ENCODE measurements at places on chromosomes 11 and 22.
A peak's percentile ranks its signal among the peaks of the same experiment; 100 is the strongest.

DNA sequence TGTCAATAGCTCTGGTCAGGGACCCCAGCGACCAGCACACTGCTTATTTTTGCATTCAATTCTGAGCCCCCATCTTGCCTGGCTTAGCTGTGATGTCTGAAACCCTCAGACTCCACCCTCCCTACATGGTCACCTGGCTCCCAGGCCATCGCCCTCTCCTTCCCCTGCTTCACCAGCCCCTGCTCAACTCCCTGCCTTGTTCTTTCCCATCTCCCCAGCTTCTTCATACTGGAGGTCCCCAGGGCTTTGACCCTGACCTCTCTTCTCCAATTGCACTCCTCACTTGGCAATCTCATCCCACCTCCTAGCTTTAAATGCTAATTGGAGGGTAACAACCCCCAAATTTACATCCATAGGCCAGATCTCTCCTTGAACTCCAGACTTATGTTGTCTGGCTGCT is 84.3 kb upstream of the GNAZ start:
- no peak for DNase-seq

GRCh38 chr22:45970705-45971407 is 6.1 kb downstream of the WNT7B start:
- no peak for DNase-seq

DNA sequence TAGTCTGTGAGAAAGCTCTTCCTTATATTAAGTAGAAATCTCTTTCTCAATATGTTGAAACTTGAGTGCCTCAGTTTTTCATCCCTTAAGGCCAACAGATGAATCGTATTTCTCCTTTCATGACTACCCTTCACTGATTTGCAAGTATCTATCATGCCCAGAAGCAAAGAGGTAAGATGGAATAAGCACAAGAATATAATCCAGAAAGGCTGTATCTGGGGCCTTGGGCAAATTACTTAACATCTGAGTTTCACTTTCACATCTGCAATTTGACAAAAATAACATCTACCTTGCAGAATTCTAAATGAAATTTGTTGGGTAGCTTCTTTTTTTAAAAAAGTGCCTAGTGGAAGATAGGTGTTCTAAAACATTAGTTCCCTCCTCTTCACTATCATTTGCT is 552.4 kb upstream of the ANO5 start:
- DNase-seq = no peak

DNA sequence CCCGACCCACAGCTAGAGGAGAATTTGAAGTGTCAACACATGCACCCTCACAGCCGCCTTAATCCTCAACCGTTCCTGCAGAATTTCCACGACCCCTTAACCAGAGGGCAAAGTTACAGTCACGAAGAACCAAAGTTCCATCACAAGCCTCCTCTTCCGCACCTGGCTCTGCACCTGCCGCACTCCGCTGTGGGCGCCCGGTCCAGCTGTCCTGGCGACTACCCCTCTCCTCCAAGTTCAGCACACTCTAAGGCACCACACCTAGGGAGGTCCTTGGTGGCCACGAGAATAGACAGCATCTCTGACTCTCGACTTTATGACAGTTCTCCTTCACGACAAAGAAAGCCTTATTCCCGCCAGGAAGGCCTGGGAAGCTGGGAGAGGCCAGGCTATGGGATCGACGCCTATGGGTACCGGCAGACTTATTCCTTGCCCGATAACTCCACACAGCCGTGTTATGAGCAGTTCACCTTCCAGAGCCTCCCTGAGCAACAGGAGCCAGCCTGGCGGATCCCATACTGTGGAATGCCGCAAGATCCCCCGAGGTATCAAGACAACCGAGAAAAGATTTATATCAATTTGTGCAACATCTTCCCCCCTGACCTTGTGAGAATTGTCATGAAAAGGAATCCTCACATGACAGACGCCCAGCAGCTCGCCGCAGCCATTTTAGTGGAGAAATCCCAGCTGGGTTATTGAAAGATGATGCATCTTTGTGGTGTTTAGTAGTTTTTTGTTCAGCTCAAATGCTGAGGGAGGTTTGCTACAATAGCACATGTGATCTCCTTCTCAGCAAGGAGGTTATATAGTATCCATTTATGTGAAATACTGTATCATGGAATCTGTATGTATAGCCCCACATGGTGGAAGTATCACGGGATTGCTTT is 72.1 kb downstream of the ZC3H12C start:
- peak; percentile 86 for DNase-seq

- DNase-seq = no peak
Observed at GRCh38 chr11:67276781-67277230, 10.5 kb downstream of the GRK2 start.

GRCh38 chr11:103413266-103413888 is 304.2 kb downstream of the DYNC2H1 start:
- DNase-seq = no peak

- DNase-seq = no peak
Observed at GRCh38 chr22:46979506-46979905, 217.1 kb downstream of the TBC1D22A start.

GRCh38 chr11:19675397-19675796 is 37.2 kb upstream of the NAV2 start:
- no peak for DNase-seq

DNA sequence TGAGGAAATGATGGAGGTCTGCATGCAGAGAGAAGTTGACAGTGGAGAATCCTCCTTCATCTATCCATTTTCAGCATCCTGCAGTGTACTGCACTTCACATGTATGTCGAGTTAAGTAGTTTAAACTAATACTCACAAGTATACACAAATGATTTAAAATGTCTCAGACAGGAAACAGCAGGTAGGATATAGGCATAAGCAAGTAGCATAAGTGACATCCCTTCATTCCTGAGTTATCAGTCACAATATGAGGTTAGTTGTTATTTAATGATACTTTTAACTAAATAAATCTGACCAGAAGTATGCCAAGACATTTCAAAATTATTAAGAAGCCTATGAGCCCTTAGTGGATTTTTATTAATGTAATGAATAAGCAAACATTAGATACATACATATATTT is 37.4 kb downstream of the MTMR2 start:
- no peak for DNase-seq

GRCh38 chr11:107702723-107703122 is 9.1 kb downstream of the SLN start:
- DNase-seq = no peak

DNA sequence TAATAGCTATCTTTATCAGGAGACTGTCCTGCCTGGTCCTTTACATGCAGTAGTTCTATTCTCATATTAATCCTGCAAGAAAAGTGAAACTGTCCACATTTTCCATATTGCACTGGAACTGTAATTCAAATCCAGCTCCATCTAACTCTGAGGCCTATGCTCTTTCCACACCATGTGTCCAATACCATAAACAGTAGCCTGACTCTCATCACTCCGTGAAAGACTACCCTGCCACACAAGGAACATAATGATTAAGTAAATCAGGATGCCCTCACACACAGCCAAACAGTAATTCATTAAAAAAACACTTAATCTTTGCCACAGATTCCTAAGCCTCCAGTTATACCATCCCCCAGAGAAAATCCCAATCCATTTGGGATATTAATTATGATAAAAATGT is 285.3 kb upstream of the PITPNB start:
- no peak for DNase-seq

GRCh38 chr11:94140154-94140655 is 11.6 kb downstream of the PANX1 start:
- no peak for DNase-seq

DNA sequence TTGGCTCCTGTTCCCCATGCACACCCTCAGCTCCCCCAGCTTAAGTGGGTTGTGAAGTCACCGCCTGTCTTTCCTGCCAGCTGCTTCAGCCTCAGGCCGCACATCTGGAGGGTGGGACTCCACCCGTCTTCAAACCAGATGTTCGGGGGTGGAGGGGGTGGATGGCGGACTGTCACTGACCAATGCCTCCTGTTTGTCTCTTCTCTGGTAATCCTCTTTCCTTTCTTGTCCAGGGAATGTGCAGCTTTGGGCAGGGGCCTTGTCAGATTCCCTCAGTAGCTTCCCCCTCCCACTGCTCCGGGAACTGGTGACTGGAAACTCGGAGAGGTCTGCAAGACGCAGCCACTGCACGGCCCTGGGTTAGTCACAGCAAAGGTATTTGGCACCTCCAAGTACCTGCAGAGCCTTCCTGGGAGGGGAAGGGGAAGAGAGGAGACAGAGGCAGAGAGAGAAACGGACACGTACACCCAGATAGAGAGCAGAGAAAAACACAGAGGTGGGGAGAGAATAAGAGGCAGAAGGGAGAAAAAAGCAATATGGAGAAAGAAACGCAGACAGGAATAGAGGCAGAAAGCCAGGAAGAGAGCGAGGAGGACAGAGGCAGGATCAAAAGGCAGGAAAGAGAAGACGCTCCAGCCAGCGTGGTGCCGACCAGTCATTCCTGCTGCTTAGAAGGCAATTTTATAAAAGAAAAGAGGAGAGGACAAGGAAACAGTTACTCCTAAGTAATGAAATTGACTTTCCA is 56.1 kb upstream of the TIMP3 start:
- no peak for DNase-seq

- DNase-seq = no peak
Observed at GRCh38 chr11:93031386-93031785, 61.9 kb downstream of the MTNR1B start.

GRCh38 chr22:41123151-41123550 is 30.8 kb downstream of the EP300 start:
- DNase-seq = no peak

DNA sequence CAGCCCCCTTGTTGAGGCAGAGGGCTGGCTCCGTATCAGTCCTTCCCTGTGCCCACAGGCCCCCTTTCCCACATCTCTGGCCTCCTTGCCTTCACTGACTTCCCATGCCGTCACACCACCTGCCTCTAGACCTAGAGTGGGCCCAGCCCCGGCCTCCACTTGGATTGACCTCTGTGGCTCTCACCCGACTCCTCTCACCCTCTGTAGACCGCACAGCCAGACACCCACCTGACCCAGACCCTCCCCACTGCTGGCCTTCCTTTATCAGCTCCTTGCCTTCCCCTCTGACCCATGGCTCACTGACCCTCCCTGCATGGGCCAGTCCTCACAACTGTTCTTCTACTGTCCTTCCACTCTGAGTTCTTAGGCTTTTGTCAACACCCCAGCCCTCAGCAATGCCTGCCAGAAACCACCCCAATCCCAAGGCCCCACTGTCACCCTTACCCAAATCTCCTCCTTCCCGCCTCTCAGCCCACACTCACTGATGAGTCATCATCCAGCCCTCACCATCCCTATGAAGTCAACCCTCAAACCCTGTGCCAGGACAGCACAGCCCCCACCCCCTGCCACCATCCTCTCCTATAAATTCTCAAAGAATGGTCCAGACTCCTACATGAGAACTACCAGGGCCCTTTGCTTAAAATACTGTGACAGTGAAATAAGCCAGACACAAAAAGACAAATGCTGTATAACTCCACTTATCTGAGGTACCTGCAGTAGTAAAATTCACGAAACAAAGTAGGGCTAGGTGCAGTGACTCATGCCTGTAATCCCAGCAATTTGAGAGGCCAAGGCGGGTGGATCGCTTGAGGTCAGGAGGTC is 53.4 kb downstream of the SCGB1A1 start:
- DNase-seq = no peak

- DNase-seq = no peak
Observed at GRCh38 chr11:116207019-116207418, 565.8 kb downstream of the BUD13 start.

DNA sequence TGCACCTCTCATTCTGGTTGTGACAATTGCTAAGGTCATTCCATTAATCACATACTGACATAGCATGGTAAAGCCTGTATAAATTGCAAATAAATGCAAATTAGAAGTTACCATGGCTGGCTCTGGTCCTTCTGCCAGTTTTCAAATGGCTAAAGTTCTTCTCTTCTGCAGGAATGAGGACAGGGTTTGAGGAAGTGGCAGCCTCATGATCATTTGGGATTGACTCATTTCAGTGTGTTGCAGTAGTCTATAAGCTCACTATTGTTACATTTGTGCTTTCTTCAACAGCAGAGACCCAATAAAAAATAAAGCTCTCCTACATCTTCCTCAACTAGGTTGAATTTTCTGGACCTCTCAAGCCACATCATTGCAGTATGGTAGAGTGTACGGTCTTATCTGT is 60.3 kb downstream of the NECTIN1 start:
- peak; percentile 57 for DNase-seq

DNA sequence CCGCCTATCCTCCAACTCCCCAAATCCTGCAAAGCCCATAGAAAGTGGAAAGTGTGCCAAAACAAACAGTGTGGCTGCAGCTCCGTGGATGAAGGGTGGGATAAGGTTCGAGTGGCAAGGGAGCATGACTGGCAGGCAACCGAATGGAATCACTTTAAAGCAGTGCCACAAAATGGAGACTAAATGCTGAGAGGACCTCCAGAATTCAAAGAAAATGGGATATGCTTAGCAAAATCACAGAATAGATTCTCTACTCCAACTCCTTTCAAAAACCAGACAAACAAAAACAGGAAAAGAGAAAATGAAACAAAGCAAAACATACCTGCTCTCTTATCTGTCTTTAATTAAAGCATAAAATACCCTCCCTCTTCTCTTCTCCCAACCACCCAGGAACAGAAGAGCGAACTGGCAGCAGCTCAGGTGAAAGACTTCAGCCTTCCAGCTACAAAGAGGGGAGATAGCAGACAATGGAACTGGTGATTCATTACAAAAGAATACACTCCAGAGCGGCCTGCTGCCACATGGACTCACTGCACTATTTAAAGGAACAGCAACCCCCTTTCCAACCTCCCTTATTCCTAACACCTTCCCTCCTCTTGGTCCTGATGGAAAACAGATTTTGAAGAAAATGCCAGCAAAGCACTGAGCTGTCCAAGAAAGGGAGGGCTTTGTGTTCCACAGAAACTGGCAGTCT is 118.5 kb downstream of the APOL5 start:
- DNase-seq = peak; percentile 29

DNA sequence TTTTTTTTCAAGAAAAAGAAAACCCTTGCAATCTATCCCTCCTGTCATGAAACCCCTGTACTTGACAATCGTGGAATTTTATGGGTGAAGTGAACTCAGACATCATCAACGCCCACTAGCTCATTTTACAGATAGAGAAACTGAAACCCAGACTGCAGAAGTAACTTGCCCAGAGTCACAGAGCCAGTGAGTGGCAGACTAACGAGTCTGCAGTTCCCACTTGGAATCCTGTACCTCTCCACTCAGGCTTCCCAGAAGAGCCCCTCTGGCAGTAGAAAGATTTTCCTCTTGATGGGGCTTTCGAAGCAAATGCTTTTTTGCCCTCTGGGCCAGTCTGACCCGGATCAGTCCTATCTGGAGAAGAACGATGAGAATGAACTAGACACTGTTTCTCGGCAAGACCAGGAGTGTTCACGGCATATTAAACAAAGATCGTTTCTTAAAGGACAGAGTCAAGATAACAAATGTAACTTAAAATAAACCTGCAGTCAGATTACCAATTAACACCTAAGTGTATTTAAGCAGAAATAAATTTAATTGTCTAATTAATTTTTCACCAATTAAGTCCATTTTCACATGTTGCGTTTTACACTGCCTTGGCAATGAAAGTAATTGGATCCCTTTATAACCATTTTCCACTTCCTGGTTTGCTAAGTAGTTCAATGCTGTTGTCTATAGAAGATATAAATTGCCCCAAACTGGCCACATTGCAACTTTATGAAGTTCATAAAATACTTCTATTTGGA is 61.3 kb upstream of the CREB3L1 start:
- no peak for DNase-seq

GRCh38 chr22:50583294-50583861 is 729 bp upstream of the CHKB start:
- no peak for DNase-seq

GRCh38 chr11:57314221-57314973 is 10.4 kb downstream of the TNKS1BP1 start:
- DNase-seq = no peak
